HAP-1 (cell line): ENCODE measurements at places on chromosomes 3 and 15.

DNA sequence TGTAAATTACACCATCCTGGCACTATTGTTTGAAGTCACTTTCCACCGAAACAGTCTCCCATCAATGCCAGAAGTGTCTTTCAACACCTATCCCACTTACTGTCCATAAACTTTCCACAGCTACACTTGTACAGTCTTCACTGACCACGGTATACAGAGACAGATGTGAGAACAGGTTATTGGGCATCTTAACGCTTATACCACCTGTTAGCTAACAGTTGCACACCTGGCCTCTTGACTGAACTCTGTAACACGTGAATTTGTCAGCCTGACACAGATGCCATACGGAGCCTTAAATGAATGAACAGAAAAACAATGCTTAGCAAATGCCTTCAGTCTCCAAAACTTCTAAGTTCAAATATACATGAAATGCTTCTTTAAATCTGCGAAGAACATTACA lies 440.5 kb downstream of the SHQ1 start:
- no peak for DNase-seq

- DNase-seq = no peak
Measured at GRCh38 chr3:106247902-106248684, 379.3 kb upstream of the CBLB start.

GRCh38 chr3:168984872-168985271 lies 678.6 kb downstream of the MECOM start:
- DNase-seq = no peak

GRCh38 chr3:136783708-136784191 lies 31.6 kb upstream of the STAG1 start:
- DNase-seq = no peak

DNA sequence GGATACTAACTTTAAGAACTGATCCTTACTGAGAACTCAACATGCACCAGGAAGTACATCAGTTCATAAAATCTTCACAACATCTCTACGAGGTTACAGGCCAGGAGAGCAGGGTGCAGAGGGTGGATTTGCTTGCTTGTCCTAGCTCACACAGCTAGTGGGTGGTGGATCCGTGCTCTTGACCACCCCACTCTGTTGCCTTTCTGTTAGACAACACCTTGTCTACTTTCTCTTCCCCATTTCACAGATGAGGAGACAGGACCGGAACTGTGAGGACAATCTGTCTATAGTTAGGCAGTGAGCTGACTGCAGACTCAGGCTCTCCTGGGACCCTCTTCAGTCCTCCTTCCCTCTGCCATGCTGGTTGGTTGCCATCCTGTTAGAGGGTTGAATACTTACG lies 221.7 kb upstream of the TLE3 start:
- no peak for DNase-seq

DNA sequence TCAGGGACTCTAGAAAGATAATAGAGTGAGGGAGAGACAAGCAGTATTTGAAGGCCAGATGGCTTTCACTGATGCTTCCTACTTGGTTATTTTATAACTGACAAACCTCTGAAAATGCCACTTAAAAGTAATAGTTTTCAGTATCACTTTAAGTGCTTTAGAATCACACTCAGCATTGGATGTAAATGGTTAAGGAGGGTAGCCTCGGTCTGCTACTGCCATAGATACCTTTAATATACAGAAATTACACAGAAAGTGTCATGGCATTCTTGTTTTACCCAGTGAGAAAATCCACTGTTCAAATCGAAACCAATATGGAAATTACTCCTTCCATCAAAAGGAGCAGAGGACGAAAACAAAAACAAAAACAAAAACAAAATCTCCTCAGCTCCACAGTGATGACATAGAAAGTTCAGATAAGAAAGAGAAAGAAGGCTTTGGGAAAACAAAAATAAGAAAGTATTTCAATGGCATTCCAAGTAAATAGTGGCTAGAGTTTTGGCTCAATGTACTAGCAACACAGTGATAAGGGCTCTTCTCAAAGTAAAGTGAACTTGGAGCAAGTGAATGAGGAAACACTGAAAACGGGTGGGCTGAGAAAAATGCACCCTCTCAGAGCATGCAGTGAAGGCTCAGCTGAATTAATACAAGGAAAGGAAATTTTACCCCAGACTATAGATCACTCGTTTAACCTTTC lies 43.2 kb upstream of the CD47 start:
- no peak for DNase-seq

DNA sequence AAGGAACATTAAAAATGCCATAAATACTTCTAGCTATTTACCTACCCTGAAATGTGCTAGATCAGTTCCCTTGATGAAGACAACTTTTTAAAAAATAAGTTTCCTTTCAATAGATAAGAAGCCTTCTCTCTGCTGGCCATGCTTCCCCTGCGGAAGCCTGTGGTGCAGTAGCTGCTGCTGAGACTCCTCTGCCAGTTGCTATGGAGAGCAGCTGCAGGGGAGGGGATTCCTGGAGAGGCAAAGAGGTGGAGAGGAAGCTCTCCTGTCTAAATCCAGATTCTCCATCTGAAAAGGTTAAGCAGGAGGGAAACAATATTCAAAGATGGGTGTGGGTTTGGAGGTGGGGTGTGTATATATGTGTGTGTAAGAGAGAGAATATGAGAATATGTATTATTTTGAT lies 69.8 kb upstream of the BFSP2 start:
- no peak for DNase-seq

DNA sequence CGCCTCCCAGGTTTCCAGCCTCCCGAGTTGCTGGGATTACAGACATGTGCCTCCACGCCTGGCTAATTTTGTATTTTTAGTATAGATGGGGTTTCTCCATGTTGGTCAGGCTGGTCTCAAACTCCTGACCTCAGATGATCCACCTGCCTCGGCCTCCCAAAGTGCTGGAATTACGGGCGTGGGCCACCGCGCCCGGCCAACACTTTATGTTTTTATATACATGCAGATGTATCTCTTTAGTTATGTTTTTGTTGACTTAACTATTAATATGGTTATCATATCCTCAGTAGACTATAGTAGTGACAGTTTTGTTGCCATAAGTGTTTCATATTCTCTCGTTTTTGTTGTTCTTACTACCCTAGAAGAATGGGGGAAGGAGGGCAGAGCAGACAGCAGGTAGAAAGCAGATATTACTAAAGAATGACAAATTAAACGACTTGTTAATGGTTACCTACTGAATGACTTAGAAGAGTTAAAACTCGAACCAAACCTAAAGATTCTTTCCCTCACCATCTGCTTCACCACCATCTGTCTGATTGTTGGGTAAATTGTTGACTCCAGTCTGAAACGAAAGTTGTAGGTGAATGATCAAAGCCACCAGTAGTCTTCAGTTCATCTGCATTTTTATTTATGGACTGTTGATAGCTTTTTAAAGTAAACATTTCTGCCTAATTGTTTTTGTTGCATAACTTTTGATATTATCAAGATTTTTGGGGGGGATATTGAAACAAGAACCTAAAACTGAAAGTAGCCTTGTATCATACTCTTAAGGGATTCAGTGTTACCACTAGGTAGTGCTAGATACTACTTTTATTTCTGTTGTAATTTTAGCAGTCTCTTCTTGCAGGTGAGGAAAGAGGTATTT lies 89.3 kb downstream of the RASA2 start:
- no peak for DNase-seq

GRCh38 chr3:183635431-183636220 lies at the start of gene KLHL24:
Gene KLHL24, plus strand, starts transcription at chr3:183635623. Its CDS starts 14,734 bp downstream, at chr3:183650357.
- peak; percentile 91 for DNase-seq

GRCh38 chr15:57589754-57590153 lies 1.9 kb upstream of the MYZAP start:
- DNase-seq = no peak

- no peak for DNase-seq
Measured at GRCh38 chr3:134376786-134377426, 2.7 kb upstream of the AMOTL2 start.

DNA sequence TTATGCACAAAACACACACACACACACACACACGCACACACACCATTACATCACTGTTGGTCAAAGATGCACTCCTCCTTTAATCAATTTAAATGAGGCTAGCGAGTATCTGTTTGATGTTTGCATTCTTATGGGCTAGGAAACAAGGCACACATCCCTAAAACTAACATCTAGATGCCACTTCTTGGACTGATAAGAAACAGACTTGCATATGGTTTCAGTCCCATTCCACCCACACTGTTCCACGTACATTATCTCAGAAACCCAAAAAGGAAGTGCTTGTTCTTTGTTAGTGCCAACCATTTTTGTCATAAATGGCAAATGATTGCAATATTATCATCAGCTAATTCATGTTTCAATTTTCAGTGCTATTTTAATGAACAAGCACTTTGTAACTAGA lies 69.5 kb downstream of the CCR1 start:
- DNase-seq = no peak

GRCh38 chr3:172102123-172102882 lies 62.9 kb downstream of the FNDC3B start:
- DNase-seq = no peak

DNA sequence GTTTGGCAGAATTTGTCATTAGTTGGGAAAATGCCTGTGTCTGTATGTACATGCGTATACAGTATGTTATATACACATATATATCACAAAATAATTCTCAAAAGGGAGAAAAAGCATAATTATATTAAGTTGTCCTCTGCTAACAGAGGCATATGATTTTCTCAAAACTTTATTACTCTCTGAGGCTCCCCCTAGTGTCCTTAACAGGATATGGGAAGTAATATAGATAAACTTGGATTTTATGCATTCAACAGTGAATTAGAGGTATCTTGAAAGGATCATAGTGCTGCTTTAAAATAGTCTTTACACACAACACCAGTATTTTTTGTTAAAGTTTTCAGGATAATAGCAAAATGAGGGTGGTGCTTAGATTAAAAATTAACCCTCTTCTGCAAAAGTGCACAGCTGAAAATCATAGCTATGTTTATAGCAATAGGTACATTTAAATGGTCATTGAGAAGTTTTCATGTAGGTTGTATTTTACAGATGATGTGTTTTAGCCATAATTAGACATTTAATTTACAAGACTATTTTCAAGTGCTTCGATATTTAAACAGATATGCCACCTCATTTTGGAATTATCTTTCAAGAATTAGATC lies 454.0 kb upstream of the ROBO2 start:
- peak; percentile 38 for DNase-seq

- no peak for DNase-seq
Measured at GRCh38 chr3:25503898-25504301, 75.8 kb downstream of the RARB start.

DNA sequence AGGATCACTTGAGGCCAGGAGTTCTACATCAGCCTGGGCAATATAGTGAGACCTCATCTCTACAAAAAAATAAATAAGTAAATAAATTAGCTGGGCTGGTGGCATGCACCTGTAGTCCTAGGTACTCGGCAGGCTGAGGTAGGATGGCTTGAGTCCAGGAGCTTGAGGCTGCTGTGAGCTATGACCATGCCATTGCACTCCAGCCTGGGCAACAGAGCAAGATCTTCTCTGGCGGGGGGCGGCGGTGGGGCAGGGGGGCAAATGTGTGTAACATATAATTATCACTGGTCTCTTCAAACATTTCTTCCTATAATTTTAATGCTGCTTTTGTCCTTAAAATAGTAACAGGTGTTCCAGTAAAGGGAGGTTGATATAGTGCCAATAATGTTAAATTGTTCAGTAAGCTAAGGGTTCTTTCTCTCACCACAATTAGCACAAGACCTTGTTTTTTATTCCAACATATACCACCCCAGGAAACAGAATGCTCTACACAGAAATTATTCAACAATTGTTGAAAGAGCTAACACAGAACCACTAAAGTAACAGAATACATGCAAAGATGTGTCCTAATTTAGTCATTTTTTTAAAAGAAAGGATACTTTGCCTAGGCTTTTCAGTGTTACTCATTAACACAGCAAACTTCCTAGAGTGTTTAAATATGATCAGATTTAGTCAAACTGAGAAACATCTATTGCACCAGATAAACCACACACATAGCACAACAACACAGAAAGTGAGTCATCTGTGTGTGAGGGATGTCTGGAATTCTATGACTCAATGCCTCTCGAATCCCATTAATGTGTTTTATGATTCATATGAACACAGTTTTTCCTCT lies 29.1 kb downstream of the ANKRD28 start:
- no peak for DNase-seq

- DNase-seq = no peak
Measured at GRCh38 chr3:157573281-157573680, 70.1 kb upstream of the VEPH1 start.
